Ecto neural progenitor cell (in vitro differentiated cells): ENCODE measurements at places on chromosomes 2 and 18.

DNA sequence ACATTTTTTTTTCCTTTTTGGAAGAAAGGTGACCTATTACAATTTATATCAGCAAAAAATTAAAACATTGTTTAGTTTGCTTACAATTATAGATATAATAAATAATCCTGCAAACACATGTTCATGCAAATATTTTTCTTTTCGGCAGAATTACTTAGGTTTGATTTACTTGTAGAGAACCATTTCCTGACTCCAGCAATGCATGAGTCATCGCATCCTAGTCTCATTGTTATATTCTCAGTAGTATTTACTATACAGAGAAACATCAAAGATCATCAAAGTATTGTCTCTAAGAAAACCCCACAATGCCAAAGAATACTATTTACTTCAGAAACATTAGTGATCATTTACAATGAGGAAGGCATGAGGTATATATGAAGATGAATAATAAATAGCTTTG, 40.4 kb upstream of the MTIF2 start:
- no peak for DNase-seq

DNA sequence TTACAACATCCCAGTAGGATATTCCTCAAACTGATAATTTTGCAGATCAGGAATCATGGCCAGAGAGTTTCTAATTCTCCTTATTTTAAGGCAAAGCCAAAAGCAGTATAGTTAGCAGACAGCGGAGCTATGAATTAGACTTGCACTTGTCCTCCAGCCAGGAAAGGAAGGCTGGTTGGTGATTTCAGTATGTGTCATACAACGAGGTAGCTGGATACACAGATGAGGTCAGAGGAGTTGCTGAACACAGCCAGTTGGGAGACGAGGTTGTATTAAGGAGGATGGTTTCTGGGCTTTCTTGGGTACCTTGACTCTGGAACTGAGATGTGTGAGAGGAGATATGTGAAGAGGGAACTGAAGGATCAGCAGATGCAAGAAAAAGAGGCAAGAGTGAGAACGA, 185.2 kb downstream of the SOX11 start:
- no peak for DNase-seq

DNA sequence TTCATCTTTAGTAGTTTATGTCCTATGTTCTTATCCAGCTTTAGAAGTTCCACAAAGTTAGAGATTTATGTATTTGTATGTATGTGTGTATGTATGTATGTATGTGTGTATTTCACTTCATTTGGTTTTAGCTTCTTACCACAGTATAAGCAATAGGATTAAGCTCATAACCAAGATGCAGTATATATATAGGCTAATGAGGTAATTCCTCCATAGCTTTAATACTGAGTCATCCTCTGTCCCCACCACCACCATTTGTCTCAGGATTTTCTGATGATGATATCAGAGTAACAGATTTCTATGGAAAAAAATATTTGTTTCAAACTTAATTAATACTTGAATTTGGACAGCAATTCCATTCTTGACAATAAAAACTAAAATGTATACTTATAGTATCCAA, 159.2 kb downstream of the SOX11 start:
- DNase-seq, result no peak

DNA sequence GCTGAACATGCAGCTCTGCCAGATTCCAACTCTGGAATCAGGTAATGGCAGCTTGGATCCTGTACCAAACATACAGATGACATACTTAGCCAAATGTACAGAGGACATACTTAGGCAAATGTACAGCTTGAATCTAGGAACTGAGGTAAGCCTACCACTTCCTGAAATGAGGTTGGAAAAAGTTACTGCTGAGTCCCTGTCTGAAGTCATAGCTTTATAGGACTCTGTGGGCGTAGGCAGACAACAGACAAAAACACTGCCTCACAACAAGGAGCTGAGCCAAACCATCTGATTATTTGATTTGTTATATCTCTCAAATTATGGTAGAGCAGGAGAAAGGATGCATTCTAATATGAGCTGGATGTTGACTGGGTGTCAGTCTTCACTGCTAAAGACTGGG, 290.2 kb upstream of the TCF4 start:
- DNase-seq, result no peak

DNA sequence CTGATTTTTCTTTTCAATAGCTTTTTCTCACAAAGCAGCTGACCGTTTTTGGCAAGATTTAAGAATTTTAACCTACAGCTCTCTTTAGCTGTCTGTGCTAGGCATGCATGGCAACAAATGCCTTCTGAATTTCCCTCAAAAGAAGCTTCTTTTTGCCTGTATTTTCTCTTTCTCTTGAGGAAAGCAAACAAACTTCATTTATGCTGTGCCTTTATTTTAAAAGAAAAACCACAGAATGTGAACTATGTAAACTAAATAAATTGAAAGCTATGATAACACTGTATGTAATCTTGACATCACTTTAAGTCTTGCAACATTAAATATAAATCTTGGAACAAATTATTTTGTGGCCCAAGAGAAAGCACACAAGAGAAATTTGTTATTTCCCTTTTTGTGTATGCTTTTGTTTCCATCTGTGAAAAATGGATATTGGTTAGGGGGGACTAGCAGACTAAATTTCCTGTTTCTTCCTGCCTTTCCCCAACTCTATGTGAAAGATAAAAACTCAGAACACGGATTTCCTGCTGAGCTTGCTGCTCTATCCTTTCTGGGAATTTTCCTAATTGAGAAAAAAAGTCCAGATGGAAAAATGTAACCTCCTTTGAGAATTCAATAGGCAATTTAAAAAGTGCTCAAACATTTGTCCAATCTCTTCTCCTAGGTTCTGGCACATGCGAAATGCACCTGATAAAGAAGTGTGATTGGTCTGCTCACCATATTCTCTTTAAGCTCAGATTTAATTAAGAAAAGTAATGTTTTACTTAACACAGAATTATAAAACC, 20.9 kb upstream of the TFPI start:
- no peak for DNase-seq

DNA sequence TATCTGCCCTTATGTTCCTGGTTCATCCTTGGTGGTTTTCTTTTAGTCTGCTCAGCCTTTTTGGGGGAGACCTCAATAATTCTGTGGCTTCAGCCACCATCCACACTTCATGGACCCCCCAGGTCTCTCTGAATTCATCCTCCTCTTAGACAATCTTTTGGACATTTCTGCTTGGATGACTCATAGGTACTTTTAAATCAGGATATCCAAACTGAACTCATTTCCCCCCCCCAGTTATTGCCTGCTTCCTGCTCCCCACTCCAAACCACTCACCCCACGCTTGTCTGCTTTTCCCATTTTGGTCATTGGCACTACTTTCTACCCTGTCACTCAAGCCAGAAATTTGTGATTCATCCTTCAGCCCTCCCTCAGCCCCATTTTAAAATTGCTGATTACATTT, 78.5 kb downstream of the TANC1 start:
- no peak for DNase-seq

- no peak for DNase-seq
Measured at GRCh38 chr18:46693996-46694395, 37.0 kb upstream of the LOXHD1 start.

DNA sequence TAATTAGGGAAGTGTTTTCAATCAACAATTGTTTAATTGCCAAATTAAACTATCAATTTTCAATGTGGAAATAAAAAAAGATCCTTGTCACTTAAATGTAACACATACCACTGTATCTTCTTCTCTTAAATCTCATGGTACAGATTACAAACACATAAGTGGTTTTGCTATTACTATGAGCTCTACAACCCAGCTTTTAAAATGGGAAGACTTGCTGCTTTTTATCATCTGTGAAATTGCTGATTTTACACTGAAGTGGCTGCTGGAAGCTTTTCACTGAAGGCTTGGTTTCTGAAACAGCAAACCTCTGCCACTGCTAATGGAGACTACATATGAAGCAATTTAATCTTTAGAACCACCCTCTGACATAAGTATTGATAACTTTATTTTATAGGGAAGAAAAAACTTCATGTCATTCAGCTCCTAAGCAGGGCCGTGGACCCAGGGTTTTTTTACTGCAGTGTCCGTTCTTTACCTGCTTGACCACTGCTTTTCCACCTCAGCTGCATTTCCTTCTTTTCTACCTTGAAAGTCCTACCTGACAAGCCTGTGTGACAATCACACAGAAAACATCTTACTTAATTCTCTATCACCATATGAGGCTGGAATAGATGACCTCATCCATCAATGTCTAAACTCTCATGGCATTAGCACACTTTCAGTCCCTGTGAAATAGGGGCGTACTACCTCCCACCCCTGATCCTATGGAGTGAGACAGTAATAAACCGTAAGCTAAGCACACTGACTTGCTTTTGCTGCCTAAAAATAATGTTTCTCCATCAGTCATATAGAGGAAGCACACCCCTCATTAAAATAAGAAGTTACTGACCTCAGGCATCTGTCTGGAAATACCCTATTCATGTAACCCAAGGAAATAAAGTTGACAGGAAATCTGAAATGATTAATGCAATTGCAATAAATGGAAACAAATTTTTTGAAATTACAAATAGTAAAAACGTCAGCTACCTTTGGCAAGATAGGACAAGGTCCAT, 19.2 kb upstream of the SLC8A1 start:
- no peak for DNase-seq

DNA sequence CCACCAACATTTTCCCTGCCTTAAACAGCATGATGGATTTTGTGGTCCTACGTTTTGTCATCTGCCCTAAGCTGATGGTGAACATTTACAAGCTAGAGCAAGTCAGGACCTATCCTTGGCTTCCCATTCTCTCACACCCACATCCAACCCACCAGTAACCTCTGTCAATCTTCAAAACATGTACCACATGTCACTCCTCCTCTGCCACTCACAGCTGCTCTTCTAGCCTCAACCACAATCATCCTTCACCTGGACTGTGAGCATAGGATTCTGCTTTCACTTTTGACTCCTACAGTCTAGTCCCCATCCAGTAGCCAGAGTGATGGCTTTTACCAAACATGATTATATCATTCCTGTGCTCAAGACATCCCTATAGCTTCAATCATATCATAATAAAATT, 279.8 kb upstream of the DLGAP1 start:
- no peak for DNase-seq

DNA sequence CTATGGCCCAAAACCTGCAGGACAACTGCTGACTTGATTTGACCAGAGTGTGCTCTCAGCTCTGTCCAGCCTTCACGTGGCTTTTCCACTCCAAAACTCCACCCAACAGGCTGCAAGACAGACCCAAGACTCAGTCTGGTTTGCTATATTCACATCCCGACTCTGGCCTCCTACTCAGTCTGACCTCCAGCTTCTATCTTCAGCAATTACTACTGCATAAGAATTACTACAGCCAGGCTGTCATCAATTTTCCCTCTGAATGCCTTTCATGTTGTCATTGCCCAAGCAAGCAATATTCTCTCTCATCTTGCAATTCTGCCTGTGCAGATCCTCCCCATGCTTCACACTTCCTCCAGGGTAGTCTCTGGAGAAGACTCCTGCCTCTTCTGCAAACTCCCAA, 53.6 kb upstream of the GYPC start:
- DNase-seq, result no peak

GRCh38 chr2:120956486-120957156, 221.0 kb downstream of the GLI2 start:
- DNase-seq, result no peak

DNA sequence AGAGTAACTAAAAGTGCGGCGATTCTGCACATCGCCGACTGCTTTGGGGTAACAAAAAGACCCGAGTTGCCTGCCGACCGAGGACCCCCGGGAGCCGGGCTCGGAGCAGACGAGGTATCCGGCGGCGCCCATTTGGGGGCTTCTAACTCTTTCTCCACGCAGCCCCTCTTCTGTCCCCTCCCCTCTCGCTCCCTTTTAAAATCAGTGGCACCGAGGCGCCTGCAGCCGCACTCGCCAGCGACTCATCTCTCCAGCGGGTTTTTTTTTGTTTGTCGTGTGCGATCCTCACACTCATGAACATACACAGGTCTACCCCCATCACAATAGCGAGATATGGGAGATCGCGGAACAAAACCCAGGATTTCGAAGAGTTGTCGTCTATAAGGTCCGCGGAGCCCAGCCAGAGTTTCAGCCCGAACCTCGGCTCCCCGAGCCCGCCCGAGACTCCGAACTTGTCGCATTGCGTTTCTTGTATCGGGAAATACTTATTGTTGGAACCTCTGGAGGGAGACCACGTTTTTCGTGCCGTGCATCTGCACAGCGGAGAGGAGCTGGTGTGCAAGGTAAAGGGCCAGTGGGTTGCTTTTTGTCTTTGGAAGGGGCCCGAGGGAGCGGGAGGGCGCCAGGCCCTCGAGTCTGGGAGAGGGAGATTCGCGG, 1.4 kb downstream of the TRIB2 start:
- DNase-seq, result peak; percentile 65

DNA sequence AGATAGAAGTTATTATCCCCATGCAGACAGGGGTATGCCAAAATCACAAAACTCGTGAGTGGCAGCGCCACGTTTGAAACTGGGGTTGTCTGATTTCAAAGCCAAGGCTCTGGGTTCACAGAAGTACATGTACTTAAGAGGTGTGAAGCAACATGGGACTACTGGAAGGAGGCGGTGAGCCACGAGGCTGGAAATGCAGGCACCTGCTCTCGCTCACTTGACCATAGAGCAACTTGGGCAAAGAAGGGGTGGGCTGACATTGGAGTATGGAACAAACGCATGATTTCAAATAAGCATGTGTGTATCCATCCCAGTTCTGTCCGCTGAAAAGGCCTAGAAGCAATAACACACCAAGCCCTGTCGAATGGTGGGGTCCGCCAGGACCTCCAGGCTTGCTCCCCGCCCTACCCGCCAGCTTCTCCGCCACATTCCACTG, 593 bp upstream of the ACTR2 start:
- DNase-seq, result no peak
